ENCODE measurements at places on chromosomes 11 and 22.

DNA sequence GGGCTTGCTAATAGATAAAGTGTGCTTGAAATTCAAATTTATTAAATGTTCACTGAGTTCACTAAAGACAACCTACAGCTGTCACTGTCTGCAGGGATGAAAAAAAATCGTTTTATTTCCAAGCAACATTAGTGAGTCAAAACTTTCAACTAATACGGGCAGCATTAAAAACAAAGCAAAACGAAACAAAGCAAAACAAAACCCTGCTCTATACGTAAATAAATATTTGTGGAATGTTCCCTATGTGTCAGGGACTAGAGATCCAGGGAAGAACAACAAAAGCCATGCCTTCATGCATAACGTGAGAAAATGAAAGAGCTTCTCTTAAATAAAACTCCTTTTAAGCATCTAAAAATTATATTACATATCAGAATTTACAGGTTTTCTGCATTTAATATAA is 553 bp downstream of the NAALAD2 start:
- DNase-seq = no peak

DNA sequence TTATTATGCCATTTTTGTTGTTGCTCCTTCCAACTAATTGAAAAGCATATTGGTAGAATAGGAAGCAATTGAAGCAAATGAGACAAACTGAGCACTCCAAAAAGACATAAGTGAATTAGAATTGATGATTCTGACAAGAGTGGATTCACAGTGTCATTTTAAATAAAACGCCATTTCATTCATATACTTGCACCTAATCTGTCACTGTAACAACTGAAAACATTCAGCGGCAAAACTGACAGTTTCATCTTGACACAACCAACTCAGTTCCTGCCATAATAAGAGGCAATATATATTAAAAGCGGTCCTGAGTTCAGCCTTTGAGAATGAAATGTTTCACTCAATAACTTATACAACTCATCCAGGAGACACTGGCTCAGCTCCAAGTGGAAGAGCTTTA is 306.8 kb downstream of the CNTN5 start:
- no peak for DNase-seq

DNA sequence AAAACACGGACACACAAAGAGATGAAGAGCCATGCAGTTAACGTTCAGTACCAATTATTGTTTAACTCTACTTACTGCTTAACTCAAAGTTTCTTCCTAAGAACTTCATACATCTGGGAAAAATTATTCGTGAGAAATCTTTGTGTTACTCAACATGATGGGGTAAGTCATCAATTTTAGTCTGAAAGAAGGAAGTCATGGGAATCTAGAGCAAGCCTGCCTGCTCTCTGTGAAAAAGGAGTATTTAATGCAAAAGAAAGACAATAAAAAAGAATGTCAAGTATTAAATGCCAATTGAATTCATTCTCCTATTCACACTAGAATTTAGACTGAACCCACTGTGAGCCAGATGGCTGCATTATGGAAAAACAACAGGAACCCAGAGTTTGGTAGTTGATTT is 16.0 kb downstream of the TMEM123 start:
- DNase-seq = no peak

DNA sequence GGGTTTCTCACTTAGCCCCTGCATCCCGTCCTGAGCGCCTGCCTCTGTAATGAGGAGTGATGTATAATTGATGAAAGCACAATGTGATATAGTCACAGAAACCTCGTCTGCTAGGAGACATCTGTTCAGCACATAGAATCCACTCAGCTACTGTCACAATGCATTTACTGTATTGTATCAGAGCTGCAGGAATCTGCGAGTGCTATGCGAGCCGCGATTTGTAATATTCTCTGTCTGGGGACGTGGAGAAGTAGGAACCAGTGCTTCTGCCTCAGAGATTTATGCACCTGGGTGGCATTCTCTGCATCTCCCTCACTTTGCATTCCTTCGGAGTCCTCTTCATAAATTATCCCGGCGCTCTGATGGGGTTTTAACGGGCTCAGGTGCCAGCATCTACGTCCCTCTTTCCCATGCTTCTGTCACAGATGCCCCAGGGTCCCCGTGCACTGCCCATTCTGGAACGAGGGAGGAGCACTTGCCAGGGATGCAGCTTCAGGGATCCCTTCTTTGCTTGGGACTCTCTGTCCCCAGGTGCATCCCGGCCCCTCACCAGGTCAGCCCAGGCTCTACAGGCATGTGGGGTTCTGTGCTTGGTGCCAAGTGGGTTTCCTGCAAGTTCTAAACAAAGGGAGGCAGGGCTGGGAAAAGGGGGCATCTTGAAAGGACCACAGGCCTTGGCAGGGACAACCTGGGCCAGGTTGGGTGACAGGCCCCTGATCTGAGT is 205.5 kb downstream of the DSCAML1 start:
- DNase-seq = no peak

GRCh38 chr11:61325649-61326414 is 7.1 kb downstream of the DDB1 start:
- no peak for DNase-seq

- DNase-seq = no peak
These were observed 67.0 kb upstream of the TBCEL start for GRCh38 chr11:120956710-120957495.

DNA sequence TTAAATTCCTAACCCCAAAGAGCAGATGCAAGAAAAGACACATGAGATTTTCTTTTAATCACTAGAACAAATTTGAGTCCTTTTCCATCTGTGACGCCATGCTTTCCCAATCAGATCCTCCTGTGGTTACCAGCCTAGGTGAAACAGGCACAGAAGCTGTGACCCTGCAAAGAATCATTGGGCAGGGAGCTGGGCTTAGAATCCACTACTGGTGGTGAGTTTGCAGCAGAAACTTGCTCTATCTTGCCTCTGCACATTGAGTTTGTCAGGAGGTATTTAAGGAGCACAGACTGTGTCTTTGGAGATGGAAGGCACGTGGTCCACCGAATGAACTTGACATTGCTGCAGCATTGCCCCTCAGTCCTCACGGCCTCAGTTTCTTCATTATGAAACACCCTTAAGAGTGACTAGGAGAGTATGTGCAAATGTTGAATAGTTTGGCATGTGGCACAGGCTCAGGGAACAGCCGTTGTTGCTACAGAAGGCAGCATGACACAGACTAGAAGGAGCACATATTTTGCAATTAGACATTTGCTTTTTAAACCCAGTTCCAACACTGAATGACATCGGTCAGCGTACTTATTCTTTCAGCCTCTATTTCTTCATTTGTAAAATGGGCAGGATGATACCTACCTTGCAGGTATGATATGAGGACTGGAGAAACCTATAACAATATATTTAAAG is 127.6 kb downstream of the DBX1 start:
- DNase-seq = no peak

GRCh38 chr11:19077965-19078364 is 17.4 kb upstream of the MRGPRX2 start:
- no peak for DNase-seq

GRCh38 chr11:77418971-77419597 is 54.8 kb downstream of the PAK1 start:
- no peak for DNase-seq

DNA sequence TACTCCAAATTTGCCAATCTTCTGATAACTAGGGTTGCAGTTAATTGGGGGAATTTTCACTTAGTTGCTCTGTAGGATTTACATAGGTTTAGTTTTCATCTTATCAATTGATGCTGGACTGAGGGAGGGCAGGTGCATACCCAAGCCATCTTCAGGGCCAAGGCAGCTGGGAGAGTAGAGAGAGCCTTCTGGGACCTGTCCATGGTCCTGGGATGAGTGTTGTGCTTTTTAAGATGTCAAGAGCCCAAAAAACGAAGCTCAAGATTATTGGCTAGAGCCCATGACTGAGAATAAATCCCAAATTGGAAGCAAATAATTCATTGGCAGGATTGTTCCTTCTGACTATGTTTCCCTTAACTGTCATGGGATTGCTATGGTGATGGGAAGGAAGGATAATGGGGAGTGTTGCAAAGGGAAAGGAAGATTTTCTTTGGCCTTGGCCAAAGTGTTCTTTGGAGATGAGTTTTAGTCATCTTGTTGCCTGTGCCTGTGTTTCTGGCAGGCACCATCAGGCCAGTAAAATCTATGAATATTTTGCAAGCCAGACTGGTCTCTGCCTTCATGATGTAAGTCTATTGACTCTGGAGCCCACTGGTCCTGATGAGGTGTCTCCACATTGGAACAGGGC is 4.5 kb downstream of the SLC22A6 start:
- DNase-seq = no peak

GRCh38 chr11:112968941-112969713 is 7.9 kb downstream of the NCAM1 start:
- no peak for DNase-seq

GRCh38 chr11:28618416-28618815 is 510.2 kb downstream of the METTL15 start:
- no peak for DNase-seq

GRCh38 chr11:100932474-100933100 is 197.0 kb downstream of the PGR start:
- DNase-seq = no peak

GRCh38 chr11:97979741-97980140 is 1041.0 kb upstream of the CNTN5 start:
- no peak for DNase-seq

DNA sequence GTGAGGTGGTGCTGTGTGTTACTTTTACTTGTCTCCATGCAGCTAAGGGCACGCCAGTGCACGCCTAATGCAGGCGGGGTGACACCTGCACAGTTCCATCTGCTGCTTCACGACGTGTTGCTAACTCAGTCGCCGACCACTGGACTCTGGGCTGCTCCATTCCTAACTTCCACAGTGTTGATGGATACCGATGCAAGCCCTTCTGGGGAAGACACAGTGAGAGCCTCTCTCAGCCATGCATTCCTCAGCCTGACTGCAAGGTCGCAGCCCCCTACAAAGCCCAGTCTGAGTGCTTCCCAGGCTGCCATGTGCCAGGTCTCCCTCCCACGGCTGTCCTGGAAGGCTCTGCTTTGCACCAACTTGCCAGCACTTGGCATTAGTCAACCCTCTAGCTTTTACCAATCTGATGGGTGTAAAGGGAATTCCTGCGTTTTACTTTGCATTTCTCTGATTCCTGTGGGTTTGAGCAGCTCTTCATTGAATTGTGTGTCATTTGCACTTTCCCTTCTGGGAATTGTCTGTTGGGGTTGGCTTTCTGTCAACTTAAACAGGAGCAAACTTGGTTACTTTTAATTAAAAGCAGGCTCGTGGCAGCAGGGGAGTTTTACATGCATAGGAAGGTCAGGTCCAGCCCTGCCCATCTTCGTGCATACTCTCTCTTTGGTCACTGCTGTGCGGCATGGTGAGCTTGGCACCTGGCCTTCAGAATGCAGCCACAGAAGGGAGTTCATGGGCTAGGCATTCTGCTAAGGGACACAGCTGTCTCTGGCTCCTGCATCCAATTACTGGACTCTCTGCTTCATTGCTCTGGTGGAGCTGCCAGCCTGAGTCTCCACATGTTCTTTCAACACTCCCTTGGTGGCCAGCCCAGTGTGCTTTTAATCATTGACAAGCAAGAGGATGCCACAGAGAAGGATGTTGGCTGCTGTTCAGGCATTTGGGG is 34.6 kb upstream of the SHANK2 start:
- no peak for DNase-seq

DNA sequence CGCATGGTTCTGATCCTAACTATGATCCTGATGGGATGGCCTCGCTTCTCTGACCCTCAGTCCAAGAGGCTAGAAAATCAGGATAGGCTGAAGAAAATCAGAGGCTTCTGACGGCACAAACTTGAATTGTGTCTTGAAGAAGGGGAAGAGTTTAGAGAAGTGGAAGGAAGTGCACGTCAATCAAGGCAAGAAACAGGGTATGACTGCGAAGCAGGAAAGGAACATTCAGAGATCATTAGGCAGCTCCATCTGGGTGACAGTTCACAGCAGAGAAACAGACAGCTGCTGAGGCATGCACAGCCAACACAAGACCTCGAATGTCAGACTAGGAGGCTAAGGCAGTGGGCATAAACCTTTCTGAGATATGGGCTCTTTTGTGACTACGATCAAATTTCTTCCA is 29.3 kb downstream of the CLPB start:
- DNase-seq = no peak

GRCh38 chr22:33577862-33578411 is 342.3 kb downstream of the LARGE1 start:
- peak; percentile 3 for DNase-seq

DNA sequence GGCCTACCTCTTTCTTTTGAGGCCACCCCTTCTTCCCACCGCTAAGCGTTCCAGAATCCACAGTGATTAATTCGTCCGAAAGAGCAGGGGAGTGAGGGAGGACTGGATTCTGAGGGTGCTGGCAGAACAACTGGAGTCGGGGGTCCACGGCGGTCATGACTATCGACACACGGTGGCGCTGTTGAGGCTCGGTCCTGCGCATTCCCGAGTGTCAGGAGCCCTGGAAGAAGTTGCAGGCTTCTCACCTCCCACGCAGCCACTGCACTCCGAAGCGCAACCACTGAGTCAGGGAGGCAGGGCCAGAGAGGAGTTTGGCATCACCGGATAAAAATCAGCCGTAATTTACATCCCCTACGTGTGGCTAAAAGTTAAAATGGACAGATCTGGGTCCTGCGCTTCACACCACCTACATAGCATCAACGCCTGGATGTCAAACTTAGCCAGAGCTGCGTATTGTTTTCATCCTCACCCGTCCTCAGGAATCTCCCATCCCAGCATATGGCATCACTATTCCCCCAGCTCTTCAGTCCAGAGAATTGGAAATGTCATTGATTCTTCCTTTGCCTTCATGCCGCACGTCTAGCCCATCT is 10.7 kb upstream of the CTSF start:
- DNase-seq = peak; percentile 59

DNA sequence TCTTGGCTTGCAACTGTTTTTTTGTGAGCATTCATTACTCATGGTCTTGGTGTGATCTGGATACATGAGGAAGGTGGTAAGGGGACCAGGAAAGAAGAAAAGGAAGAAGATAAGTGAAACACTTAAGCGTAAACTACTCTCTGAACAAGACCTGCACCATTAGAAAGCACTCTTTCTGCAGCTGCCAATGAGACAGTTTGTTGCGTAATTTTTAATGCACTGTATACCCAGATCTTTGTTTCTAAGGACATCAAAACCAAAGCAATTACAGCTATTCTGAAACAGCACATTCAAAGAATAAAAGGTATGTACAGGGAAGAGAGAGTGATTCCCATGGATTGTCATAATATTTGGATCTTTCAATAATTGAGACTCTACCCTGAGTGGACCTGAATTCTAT is 147.4 kb downstream of the BLID start:
- no peak for DNase-seq

DNA sequence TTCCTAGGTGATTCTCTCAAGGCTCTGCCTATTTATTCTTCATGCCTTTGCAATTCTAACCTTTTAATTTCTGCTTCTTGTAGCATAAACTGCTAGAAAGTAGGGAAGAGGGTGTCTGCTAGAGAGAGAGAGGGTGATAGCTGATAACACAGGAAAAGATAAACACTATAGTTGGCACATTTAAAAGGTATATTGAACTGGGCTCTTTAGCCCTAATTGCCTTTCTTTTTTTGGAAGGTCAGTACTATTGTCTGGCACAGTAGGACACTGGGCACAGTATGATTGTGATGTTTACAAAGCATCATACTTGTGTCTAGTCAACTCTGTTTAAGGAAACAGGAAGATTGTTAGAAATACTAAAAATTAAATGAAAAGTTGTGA is 33.3 kb downstream of the TEAD1 start:
- peak; percentile 81 for DNase-seq

GRCh38 chr11:70387564-70387963 is 10.8 kb upstream of the CTTN start:
- DNase-seq = no peak

- no peak for DNase-seq
These were observed 17.9 kb downstream of the C1QTNF6 start for GRCh38 chr22:37169947-37170688.

- peak; percentile 45 for DNase-seq
These were observed 41.7 kb downstream of the KIAA1671 start for GRCh38 chr22:24994070-24994763.

- no peak for DNase-seq
These were observed 69.1 kb upstream of the PARVG start for GRCh38 chr22:44111562-44112155.

Data from NCI-H146 (cell line).